ENCODE measurements at places on chromosomes 6 and 20.
A peak's percentile ranks its signal among the peaks of the same experiment; 100 is the strongest.

- no peak for DNase-seq
These were observed 30.1 kb downstream of the PRDM1 start for GRCh38 chr6:106116125-106116832.

DNA sequence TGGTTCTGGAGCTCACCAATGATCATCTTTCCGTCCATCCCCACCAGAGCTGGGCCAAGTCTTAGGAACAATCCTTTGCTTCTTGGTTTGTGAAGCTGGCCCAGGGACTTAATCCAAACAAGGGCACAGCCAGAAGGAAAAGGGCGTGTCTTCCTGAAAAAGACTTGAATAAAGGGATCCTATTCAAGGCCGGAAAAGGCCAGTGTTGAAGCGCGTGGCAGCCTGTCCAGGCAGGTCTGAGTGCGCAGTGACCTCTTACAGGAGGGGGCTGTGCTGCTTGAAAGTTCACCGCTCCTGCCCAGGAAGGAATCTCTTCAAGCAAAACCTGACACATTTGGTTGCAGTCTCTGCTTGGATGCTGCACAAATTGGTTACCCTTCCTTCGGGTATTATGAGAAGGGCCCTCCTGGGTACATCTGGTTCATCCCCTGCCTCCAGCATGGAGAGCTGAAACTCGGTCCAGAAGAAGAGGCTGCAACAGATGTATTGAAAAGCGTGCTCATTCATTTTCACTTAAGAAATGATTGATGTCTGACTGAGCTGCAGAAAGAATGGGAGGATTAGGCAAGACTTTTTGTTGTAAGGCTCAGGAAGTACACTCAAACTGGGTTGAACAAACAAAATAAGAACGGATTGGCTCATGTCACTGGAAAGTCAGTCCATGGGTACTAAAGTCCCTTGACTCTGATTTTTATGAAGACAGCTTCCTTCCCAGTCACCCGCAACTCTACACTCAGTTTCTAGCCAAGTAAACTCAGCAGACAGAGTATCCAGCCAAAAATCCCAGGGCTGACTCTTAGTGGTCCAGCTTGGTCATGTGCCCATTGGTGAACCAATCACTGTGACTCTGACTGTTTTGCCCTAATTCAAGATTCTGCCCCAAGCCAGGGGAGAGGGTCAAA, 136.3 kb downstream of the TFAP2C start:
- DNase-seq = no peak

DNA sequence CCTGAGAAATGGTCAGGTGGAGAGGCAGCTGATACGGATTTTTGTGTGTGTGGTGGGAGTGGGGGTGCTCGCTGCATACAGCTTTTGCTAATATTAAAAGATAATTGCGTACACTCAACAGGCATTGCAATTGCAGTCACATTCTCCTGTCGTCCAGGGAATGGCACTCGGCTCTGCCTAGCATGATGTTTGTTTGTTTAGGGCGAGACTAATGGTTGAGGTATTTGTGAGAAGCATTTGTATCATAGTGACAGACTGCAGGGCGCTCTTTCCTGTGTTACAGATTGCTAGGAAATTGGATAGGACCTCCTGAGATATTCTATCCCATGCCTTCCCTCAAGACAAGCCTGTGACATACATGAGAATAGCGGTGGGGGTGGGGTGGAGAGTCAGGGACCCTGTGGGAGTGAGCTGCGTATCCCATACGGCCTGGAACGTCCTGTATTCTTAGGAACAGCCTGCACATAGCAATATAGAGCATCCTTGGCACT, 207.4 kb downstream of the SOX4 start:
- DNase-seq = no peak

GRCh38 chr6:7541175-7542064, at the start of gene DSP:
Gene DSP, plus strand, starts transcription at chr6:7541671. Its CDS starts 245 bp downstream, at chr6:7541916.
- no peak for DNase-seq

GRCh38 chr20:41279546-41280225, 37.8 kb downstream of the ZHX3 start:
- DNase-seq = no peak

- DNase-seq = no peak
These were observed 74.0 kb downstream of the SRC start for GRCh38 chr20:37419774-37420542.

GRCh38 chr6:109304284-109305015, 77.8 kb downstream of the CD164 start:
- no peak for DNase-seq

DNA sequence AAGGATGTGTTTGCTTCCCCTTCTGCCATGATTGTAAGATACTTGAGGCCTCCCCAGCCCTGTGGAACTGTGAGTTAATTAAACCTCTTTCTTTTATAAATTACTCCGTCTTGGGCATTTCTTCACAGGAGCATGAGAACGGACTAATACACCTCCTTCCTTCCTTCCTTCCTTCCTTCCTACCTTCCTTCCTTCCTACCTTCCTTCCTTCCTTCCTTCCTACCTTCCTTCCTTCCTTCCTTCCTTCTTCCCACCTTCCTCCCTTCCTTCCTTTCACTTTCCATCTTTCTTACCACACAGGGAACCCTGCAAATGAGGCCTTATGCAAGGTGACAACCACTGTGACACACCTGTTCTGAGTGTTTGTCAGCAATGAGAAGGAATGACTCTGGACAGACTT, 141.3 kb upstream of the EXOC2 start:
- no peak for DNase-seq

- DNase-seq = no peak
These were observed 954.0 kb upstream of the MAN1A1 start for GRCh38 chr6:120303527-120303926.

DNA sequence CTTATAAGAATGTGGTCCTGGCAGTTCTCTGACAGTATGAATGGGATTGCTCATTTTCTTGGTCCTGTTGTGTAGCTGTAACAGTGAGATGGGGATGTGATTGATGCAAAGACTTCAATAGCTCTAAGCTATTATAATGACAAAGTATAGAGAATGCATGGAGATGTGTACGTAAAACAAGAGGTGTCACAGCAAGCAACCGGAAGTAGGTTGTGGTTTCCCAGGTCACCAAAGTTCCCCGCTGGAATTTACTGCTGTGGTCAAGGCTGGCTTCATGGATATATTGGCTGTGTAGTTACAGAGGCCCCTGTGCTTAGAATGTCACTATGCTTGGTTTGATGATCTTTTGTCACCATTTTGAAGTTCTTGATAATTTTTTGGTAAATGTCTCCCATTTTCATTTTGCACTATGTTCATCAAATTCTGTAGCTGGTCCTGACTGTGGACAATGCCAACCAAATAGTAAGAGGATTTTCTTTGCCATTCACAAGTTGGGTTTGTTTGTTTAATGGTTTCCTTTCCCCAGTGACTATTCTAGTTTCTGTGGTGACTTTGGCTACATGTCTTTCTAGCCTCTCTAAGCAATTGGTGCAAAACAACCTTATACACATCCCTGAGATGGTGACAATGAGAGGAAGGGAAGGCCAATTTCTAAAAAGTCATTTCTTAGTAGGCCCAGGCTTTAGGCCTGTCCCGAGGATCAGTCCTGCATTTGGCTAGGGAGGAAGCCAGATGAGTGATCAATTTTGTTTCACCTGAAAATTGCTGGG, 10.5 kb downstream of the DNAH8 start:
- no peak for DNase-seq

GRCh38 chr6:136792410-136793262, at the start of gene MAP3K5:
Gene MAP3K5, minus strand, starts transcription at chr6:136792477. Its CDS starts 320 bp downstream, at chr6:136792157.
- peak; percentile 95 for DNase-seq

GRCh38 chr6:113031591-113032238, 684.6 kb downstream of the RFPL4B start:
- DNase-seq = no peak

DNA sequence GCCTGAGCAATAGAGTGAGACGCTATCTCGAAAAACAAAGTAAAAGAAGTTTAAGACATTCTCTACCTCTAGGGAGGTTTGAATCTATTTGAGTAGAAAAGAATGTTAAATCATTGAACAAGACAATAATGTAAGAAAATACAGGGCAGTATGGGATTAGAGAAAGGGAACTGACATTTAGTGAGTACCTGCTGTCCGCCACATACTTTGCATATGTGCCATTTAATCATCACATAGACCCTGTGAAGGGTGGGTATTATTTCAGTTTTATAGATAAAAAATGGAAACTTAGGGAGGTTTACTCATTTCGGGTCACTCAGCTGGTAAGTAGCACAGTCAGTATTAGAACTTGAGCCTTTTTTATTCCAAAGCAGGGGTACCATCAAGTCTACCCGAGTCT, 31.4 kb downstream of the STK4 start:
- no peak for DNase-seq

DNA sequence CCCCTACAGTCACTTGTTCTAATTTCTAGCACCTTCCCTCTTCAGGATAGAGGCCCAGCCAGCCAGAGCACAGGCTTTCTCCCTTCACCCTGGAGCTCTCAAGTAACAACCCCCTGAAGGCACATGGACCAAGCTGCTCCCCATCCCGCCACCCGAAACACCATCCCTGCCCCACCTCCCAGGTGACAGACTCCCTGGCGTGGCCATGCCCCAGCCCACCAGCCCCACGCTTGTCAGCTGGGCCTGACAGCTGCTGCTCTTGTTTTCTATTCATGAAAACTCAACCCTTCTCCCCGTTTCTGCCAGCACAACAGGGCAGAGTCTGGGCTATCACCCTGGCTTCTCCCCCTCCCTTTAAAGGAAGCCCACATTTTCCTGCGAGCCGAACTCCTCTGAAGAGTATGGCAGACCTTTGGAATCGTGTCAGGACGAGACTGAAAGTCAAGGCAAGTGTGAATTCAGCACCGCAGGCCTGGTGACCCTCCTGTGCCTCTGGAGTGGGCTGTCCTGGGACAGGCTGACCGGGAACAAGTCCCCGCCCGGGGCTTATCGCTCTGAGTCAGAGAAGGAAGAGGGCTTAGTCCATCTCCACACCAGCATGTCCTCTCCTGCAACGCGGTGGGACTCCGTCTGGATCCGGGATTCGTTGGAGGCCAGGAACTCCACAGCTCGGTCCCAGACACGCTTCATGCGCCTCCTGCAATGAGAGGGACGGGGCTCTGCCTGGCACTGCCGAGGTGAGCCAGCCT, 16.7 kb downstream of the LEMD2 start:
- no peak for DNase-seq

DNA sequence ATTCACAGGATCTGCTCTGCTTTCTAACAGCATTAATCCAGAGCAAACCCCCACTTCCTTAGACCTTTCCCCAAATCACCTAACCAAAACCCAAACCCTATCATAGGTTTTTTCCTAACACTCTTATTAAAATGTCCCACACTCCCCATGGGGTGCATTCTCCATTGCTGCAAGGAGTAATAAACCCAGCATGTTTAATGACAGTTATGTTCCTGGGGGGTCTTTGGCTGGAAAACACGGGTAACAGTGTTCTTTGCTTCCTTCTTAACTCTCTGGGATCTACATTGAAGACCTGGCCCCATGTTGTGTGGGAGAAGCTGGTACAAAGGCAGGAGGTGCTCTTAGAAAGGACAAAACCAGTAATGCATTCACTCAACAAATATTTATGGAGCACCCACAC, 16.1 kb downstream of the TRIM31 start:
- DNase-seq = no peak

DNA sequence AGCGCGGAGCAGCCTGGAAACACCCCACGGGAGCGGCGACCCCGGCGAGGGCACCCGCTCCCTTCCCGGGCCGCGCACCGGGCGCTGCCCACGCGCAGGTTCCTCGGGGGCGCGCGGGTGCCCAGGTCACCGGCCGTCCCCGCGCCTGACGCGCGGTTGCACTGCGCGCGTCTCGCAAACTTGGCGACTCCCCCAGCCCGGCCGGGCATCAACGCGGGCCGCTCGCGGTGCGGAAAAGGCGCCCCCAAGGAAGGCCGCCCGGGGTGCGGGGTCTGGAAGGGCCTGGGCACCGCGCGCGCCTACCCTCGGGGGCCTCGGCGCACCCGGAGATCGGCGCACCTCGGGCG, 555 bp upstream of the ZBTB46 start:
- no peak for DNase-seq

DNA sequence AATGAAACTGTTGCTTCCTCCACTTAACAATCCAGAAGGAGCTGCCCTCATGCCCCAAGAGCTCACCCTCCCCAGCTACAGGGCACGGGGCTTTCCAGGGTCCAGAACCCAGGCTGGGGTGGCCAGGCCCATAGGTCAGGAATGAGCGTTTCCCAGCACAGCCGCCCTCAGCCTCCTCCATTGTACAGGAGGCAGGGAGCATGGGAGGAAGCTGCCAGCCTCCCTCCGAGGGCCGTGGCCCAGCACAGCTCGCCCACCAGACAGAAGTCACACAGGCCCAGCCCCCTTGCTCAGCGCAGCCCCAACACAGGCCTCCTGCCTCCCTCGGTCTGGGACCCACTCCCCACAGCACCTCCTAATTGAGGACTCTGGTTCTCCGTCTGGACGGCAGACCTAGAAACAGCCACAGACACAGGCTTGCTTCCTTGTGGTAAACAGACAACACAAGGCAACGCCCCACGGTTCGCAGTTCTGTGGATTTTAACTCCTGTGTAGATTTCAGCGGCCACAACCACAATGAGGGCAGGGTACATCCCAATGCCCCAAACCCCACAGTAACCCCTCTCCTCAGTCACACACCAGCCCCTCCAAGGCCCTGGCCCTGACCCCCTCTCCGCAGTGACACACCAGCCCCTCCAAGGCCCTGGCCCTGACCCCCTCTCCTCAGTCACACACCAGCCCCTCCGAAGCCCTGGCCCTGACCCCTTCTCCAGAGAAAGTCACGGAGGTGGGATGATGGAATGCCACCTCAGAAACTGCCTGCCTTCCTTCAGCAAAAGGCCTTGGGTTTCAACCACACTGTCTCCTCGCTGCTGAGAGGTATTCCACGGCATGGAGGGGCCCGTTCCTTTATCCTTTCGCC, 173.5 kb downstream of the DLL1 start:
- DNase-seq = no peak

- no peak for DNase-seq
These were observed 39.0 kb upstream of the CD93 start for GRCh38 chr20:23125159-23125558.

DNA sequence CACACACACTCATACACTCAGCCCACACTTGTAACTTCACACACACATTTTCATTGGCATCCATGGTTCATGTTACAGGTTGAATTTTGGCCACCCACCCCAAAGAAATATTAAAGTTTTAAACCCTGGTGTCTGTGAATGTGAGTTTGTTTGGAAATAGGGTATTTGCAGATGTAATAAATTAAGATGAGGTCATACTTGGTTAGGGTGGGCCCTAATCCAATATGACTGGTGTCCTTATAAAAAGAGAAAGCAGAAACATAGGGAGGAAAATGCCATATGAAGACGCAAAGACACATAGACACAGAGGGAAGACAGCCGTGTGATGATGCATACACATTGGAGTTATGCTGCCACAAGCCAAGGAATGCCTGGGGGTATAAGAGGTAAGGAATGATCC, 39.7 kb upstream of the HDDC2 start:
- DNase-seq = no peak

- peak; percentile 32 for DNase-seq
These were observed 38.0 kb downstream of the PKHD1 start for GRCh38 chr6:52049252-52050050.

- no peak for DNase-seq
These were observed 460.9 kb downstream of the GJA1 start for GRCh38 chr6:121896363-121896762.

DNA sequence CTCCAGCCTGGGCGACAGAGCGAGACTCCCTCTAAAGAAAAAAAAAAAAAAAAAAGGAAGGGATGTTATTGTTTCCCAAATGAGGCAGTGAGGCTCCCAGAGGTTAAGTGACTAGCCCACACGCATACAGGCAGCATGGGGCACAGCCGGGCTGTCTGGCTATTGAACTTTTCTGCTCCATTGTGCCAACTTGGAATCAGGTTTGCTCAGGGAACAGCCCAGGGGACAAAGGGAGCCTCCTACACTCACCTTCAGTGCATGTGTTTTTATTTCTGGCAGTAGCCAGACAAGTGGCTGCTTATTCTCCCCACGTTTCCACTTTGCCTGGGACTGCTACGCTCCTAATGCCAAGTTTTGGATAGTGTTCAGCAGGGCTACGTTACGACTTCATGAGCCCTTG, 10.7 kb downstream of the ETV7 start:
- DNase-seq = no peak

Data from CD4-positive, alpha-beta T cell treated with Interleukin-17A for 1 hour (primary cell).